Epithelial cell of proximal tubule (primary cell): ENCODE measurements at places on chromosomes 4 and X. TPM values are rescaled to one million over a fixed set of nuclear protein-coding genes. Genes with fewer than 3 reads are reported as not detected.

Gene CENPVL1
- total RNA-seq, result 0.07 TPM in 1 of 2 replicates, not detected in the other

Gene XAGE1A
- total RNA-seq, result not detected in 2 replicates

Gene FAM199X
- total RNA-seq, result 16.1 and 16.3 TPM in 2 replicates

DNA sequence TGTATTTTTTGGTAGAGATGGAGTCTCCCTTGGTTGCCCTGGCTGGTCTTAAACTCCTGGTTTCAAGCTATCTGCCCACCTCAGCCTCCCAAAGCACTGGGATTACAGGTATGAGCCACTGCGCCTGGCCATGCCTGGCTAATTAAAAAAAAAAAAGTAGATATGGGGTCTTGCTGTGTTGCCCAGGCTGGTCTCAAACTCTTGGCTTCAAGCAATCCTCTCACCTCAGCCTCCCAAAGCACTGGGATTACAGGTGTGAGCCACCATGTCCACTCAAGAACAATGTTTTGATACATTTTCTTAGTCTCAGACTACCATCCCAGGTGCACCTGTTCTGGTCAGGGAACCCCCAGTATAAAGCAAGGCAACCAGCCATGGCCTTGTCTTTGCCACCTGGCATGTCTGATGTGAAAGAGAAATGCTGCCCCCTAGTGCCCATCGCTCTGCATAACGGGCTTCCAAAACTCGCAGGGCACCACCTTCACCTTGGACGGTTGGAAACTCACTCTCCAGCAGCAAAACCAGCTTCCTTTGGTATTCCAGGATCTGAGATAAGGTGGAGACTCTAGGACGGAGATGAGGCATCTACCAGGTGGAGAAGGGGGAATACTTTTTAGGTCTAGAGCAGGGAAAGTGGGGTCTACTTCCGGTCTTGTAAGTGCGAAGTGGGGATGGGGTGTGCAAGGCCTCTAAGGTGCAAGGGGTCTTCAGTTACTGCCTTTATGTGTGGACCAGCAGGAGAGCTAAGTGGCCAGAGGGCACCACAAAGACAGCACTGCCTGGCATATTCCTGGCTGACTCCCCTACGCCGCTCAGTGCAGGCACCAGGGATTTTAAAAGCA, 47.7 kb upstream of the AFAP1 start:
- DNase-seq, result no peak

- no peak for DNase-seq
These were observed 1.4 kb downstream of the KLHL34 start for GRCh38 chrX:21656587-21657317.
